ENCODE measurements at places on chromosomes 6 and 20.

DNA sequence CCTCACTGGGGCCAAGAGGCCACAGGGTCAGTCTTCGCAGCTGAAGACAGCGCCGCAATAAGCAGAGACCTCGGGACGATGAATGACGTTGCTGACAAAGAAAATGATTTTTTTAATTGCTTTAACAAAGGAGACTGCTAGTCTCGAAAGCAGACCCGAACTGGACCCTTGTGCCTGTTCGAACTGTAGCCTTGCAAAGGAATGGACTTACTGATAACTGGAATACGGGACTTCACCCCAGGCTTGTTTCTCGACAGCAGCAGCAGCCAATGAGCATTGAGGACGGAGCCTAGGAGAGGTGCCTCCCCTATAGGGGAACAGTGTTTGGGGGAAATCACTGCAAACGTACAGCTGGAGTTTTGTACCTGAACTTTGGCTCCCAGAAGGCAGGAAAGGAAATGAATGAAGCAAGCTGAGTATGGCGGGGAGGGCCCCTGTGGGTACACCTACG is 1.3 kb upstream of the TAF4 start:
- DNase-seq = no peak

- no peak for DNase-seq
Observed at GRCh38 chr6:8149350-8149749, 47.0 kb upstream of the EEF1E1 start.

DNA sequence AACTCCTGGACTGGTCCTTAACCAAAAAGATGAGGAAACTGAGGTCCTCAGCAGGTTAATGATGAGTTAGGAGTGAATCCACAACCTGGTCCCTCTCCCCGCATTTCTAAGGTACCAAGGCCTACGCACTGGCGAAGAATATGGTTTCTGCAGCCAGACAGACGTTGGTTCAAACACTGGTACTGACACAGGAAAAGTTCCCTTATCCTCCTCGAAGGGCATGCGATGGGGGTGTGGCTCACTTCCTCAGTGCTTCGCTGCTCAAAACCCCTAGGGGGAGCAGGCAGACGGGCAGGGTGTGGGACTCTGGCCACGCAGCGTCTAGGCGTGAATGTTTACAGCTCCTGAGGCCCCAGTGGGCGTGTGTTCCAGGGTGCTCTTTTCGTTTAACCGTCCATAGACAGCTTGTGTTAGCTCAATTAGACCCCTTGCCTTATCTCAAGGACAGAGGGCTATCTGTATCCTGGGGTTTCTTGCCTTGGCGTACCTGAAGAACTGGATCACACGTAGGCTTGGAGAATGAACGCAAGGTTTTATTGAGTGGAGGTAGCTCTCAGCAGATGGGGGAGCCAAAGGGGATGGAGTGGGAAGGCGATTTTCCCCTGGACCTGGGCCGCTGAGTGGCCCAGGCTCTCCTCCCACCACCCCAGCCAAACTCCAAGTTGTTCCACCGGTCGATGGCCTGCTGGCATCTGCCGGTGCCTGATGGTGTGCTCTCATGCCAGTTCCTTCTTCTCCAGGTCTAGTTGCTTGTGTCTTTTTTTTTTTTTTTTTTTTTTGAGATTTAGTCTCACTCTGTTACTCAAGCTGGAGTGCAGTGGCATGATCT is 31.8 kb upstream of the PTPN1 start:
- DNase-seq = no peak

GRCh38 chr6:133704371-133704770 is 184.5 kb upstream of the TCF21 start:
- DNase-seq = no peak

DNA sequence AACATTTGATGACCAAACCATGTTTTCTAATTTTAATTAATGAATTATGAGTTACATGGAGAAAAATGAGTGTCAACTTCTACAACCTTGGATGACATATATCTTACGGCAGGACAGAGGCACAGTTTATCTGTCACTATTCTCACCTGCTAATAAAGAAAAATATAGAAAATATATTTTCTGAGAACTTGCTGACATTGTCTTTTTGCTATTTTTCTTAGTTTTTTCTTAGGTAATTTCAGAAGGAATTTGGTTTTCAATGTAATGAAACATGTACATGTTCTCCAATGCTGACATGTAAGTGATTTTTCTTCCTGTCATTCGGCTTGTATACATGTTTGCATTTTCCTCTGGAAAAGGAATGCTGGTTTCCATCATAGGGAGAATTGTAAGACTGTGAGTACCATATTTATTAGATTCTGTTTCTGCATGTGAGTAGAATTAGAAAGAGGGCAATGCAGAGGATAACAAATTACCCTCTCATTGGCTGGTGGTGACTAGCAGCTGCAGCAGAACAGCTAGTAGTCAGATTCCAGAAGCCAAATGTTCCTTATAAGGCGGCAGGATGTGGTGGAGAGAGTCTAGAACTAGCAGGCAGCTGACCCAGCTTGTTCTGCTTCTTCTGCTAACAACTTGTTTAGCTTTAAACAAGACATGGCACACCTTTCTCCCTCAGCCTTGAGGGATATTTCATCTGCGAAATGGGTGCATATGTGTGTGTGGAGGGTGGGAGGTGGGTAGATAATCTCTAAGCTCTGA is 132.8 kb upstream of the SPACA1 start:
- DNase-seq = no peak

DNA sequence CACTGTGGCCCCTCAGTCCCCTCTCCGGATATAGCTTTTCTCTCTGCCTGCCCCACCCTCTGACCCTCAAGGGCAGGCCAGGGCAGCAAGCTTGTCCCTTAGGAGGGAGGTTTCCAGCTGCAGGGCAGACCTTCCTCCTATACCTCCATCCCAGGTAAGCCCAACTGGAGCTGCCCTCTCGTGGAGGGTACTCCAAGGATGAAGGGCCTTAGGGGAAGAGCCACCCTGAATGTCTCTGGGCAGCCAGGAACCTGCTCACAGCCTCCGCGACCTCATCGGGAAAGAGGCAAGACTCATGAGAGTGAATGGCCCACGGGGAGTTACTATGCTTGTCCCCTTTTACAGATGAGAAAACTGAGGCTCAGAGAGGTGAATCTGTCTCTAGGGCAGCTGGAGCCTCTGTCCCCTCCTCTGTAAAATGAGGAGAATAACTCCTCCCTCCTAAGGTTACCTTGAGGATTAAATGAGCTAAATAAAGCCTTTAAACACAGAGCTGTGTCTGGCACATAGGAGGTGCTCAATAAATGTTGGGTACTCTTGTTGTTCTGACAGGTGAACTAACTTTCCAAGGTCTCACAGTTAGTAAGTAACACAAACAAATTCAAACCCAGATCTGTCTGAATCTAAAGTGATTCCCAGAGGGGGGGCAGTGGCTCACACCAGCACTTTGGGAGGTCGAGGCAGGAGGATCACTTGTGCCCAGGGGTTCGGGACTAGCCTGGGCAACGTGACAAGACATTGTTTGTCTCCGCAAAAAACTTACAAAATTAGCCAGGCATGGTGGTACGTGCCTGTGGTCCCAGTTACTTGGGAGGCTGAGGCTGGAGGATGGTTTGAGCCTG is 12.1 kb downstream of the SRXN1 start:
- no peak for DNase-seq

DNA sequence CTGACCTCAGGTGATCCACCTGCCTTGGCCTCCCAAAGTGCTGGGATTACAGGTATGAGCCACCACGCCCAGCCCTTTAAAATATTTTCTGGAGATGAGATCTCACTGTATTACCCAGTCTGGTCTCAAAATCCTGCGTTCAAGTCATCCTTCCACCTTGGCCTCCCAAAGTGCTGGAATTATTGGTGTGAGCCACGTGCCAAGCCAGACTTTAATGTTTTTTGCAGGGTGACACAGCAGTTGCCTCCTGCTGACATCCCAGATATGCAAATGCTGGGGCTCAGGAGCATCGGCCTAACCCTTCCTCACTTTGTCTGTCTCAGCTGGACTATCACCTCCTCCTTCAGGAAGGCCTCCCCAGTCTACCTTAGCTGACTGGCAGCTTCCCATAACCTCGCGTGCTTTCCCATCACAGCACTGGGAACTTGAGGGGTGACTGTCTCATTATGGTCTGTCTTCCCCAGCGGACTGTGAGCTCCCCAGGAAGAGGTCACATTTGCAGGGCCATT is 14.3 kb upstream of the ID1 start:
- no peak for DNase-seq

GRCh38 chr6:20153194-20153593 is 59.1 kb downstream of the MBOAT1 start:
- no peak for DNase-seq

- no peak for DNase-seq
Observed at GRCh38 chr6:44854712-44855443, 467.4 kb downstream of the CDC5L start.

GRCh38 chr6:15936503-15936902 is 192.4 kb upstream of the MYLIP start:
- DNase-seq = no peak

DNA sequence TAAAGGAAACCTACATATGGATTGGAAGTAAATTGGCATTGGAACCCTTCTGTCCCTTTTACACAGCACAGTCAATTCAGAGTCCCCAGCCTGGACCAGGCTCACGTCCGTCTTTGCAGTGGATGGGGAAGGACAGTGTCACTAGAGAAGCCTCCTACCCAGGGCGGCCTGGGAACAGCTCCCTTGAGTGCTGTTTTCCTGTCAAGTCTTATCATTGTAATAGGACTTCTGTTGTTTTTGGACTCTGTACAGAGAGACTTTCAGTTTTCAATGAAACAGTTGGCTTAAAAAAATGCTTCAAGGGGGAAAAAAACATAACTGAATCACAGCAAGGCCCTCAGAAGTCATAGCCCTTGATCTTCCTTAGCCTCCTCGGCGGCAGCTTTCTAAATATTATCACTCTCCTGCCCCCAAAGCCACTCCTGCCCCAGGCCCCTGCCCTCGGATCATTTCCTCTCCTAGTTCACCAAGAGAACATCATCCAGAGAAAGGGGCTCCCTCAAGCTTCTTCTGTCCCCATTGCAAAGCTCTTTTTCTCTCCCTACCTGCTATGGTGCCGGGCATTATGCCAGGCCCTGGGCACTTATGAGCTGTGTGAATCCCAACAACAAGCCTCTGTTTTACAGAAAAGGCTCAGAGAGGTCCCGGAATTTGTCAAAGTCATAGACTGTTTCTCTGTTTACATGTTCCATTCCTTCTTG is 37.8 kb upstream of the CNKSR3 start:
- DNase-seq = no peak

DNA sequence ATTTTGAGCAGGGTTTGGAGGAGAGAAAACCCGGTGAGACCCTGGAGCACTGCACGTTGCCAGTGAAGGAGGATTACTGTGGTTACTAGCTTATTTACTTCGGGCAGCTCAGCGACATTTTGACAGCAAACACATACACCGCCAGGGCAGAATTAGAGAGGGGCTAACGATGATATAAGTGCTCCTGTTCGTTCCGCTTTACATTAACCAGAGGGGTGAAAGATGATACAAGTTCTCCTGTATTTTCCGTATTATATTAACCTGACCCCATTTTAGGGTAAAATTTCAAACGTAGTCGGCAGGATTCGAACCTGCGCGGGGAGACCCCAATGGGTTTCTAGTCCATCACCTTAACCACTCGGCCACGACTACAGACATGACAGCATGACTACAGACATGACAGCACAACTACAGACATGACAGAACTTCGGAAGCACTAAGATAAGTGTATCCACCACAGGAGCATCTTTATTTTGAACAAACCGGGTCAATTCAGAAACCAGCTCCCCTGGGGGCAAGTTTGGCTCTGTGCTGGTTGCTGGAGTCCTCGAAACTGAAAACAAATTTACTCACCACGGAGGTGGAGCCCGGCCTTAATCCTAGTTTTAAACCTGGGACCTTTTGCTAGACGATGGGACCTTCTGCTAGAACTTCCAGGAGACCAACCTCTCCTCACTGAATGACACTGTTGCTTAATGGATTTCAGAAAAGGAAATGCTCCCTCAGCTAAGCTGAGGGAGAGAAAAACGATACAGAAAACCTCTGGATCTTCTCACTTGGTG is 80.4 kb upstream of the ZNF184 start:
- DNase-seq = no peak

DNA sequence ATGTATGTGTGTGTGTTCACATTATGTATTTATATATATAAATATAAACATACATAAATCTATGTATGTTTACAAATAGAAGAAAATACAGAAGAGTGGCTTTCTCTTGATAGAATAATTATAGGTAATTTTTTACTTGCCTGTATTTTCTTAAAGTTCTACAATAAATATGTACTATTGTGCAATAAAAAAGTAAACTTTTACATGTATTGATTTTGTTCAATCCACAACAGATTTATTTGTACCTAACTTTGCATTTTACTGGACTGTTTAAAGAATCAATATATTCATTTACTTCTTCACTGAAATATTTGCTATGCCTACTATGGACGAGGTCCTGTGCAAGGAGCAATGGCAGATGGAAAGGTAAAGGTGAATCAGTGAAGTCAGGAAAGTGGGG is 14.0 kb upstream of the TAB2 start:
- no peak for DNase-seq

DNA sequence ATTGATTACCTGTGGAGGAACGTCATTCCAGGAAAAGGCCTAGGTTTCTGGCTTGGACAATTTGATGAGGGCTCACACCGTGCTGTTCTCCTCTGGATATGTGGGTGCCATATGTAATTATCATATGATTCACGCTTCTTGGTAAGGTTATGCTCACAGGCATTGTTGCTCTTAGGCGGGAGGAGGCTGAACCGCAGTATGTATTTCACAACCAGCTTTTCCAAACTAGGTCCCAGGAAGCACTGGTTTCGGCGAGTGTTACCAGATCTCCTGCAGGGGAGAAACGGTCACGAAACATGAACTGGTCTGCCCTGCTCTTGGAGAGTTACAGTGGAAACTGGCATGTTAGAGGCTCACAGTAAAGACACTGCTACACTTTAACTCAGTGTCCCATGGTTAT is 793 bp upstream of the FAM50B start:
- no peak for DNase-seq

GRCh38 chr20:21083825-21084325 is 22.3 kb downstream of the LINC00237 start:
- no peak for DNase-seq

DNA sequence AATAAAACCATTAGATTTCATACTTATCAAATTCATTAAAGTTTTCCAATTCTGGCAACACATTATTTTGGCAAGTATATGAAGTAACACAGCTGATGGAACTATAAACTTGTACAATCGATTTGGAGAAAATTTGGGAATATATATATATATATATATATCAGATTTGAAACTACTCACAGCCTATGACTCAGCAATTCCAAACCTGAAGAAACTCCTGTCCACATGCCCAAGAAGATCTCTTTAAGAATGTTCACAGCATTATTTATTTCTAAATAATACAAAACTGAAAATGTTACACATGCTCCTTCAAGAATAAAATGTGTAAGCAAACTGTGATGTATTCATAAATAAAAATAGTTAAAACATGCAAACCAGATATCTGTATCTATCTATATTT is 270.1 kb downstream of the TFAP2A start:
- DNase-seq = no peak

- DNase-seq = no peak
Observed at GRCh38 chr20:52340036-52340634, 148.6 kb upstream of the ZFP64 start.

DNA sequence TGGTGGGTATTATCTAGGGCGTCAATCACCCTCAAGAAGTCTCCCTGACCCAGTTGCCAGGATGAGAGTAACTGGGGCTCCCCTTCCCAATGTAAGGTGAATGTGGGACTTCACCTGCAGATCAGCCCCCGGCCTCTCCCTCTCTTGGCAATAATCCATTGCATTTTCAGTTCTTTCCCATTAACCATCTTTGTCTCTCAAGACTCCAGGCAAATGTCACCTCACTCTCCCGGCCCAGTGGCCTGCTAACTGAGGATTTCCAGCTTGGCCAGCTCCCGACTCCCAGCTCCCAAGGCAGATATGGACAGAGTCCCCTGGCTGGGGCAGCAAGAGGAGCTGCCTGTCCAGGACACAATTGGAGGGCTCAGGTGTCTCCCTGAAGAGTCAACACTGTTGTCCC is 7.3 kb downstream of the ETV7 start:
- DNase-seq = no peak
